T1000 (cell line): ENCODE measurements at places on chromosomes 12 and 14.

- DNase-seq: no peak
Observed at GRCh38 chr14:93811020-93811419, 22.7 kb upstream of the PRIMA1 start.

- DNase-seq: no peak
Observed at GRCh38 chr12:118398524-118398923, 22.2 kb downstream of the SUDS3 start.

GRCh38 chr14:28763751-28764256 lies 2.8 kb upstream of the FOXG1 start:
- no peak for DNase-seq

GRCh38 chr14:37114002-37114401 lies 58.4 kb downstream of the SLC25A21 start:
- DNase-seq: no peak

GRCh38 chr12:16984484-16984883 lies 378.5 kb upstream of the LMO3 start:
- DNase-seq: no peak

DNA sequence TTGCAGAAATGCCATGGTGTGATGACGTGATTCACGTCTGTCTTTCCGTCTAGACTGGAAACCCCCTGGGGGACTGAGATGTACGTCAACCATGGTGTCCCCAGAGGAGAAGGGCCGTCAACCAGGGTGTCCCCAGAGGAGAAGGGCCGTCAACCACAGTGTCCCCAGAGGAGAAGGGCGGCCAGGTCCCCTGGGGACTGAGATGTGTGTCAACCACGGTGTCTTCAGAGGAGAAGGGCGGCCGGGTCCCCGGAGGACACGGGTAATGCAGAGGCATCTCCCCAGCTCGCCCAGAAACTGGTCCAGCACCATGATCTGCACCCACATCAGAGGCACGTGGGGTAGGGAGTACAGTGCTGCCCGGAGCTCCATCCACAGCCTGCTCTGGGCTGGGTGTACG lies 30.6 kb upstream of the GALNT9 start:
- DNase-seq: no peak

- DNase-seq: no peak
Observed at GRCh38 chr14:38385343-38385742, 129.4 kb upstream of the CLEC14A start.

DNA sequence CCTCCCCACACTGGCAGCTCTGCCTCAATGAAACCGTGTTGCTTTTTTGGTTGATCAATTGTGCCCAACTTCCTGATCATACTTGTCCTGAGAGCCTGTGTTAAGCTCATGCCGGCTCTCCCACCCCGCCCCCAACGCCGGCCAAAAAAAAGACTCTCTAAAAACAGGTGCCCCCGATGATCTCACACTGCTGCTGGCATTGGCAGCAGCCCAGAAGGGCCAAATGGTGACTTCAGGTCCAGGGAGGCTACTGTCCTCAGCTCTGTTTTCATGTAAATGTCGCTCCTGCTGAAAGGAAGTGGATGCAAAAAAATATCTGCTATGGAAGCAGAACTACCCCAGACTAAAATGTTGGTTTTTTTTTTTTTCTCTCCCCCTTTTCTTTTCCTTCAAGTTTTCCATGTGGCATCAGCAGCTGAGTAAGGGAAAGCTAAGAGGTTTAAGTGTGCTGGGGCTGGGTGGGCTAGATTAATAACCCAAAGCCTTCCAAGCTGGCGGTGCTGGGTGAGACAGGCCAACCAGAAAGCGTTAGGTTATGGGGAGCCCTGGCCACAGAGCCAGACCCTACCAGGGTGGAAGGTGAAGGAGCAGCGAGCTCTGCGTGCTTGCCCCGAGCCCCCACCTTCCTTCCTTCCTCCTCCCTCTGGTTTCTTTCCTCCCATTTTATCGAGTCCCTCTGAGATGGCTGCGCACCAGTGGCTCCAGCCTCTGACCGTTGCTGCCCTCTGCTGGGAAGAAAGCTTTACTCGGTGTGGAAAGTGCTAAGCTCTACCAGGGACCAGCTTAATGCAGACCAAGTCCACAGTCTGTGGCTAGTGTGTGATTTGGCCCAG lies 396.1 kb downstream of the NRXN3 start:
- no peak for DNase-seq

DNA sequence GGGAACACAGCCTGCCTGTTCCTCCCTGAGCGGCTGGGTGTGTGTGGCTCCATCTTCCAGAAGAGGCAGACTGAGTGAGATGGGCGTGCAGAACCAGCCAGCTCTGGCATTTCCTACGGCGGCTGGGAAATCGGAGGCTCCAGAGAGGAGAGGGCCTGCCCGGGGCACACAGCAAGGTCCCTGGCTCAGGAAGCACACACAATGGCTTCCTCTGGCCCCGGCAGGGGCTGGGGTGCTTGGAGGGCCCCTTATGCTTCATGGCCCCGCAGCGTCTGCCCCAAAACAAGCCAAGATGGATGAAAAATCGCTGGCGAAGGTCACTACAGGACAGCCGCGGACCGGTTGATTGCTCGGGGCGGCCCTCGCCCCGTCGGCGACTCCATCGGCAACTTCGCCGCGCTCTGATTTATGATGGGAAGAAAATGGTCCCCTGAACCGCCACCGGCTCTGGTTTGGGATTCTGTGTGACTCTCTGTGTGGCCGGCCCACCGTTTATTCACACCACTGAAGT lies 191.5 kb upstream of the C14orf180 start:
- DNase-seq: no peak

GRCh38 chr14:33792720-33793368 lies 158.0 kb downstream of the EGLN3 start:
- peak; percentile 74 for DNase-seq

DNA sequence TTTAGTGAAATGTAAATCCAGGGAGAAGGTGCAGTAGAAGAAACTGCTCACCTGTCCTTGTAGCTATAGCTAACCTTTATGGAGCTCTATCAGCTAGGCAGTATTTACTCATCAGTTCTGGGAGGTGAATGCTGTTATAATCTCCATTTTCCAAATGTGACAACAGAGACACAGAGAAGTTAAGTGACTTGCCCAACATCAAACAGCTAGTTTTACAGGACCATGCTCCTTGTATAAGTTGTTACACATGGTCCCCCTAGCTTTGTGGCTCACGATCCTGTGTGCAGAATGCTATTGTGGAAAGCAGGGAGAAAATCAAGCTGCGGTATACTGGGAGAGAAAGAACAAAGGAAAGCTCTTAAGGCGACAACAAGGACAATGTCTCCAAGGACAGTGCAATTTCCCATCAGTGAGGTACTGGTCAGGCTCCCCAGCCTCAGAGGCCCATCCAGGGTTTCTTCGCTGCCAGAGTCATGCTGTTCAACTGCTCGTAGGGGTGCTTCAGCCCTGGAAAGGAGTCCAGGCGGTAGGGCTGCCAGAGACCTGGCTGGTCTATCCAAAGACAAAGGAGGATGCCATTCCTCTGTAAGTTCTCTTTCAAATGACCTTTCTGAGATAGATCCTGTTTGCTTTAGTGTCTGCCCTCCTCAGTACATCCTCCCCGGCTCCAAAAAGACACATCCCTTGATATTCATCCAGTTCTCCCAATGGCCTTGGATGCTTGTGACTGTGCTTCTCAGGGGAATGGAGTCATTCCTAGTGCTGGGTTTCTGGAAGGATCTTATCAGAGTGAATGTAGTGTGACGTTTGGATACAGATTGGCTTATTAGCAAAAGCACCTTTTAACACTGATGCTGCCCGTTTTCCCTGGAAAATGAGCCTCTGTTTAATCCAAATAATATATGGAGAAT lies 95.5 kb downstream of the ARF6 start:
- DNase-seq: no peak

DNA sequence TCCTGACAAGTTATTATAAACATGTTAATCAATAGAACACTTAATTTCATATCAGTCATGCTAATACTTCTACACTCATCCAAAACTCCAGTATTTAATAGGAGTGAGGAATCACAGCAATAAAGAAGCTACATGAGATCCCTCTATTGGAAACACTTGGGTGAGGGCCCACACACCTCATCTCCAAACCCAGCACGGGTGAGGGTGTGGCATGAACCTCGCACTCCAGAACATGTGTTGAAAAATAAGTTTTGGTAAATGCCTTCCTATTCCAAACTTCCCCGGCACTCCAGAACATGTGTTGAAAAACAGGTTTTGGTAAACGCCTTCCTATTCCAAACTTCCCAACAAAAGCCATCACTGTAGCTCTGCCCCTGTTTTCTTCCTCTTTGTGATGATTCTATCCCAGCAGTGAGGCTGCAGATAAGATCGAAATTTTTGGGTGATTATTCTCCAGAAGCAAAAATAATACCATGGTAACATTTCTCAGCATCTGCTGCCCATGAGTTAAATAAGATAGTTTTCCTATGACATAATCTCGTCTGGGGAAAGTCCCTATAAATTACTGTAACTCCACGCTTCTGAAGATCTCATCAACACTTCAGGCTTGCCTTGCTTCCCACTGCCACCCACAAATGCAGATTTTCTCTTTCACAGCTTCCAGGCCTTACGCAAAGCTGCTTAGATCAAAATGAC lies 24.4 kb upstream of the PTPRB start:
- DNase-seq: peak; percentile 81
